ENCODE measurements at places on chromosomes 2 and 18.
A peak's percentile ranks its signal among the peaks of the same experiment; 100 is the strongest.

- no peak for DNase-seq
Measured at GRCh38 chr2:23359631-23360567, 25.1 kb upstream of the KLHL29 start.

GRCh38 chr2:33425161-33425560 lies 51.3 kb upstream of the RASGRP3 start:
- DNase-seq: no peak

DNA sequence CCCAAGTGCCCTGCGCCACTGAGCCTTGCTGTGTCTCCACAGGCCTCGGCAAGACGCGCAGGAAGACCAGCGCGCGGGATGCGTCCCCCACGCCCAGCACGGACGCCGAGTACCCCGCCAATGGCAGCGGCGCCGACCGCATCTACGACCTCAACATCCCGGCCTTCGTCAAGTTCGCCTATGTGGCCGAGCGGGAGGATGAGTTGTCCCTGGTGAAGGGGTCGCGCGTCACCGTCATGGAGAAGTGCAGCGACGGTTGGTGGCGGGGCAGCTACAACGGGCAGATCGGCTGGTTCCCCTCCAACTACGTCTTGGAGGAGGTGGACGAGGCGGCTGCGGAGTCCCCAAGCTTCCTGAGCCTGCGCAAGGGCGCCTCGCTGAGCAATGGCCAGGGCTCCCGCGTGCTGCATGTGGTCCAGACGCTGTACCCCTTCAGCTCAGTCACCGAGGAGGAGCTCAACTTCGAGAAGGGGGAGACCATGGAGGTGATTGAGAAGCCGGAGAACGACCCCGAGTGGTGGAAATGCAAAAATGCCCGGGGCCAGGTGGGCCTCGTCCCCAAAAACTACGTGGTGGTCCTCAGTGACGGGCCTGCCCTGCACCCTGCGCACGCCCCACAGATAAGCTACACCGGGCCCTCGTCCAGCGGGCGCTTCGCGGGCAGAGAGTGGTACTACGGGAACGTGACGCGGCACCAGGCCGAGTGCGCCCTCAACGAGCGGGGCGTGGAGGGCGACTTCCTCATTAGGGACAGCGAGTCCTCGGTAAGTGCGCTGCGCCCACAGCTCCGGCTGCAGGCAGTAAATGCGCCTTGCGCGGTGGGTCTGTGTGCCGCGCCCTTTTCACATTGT lies 136.8 kb downstream of the NCK2 start:
- DNase-seq: no peak

DNA sequence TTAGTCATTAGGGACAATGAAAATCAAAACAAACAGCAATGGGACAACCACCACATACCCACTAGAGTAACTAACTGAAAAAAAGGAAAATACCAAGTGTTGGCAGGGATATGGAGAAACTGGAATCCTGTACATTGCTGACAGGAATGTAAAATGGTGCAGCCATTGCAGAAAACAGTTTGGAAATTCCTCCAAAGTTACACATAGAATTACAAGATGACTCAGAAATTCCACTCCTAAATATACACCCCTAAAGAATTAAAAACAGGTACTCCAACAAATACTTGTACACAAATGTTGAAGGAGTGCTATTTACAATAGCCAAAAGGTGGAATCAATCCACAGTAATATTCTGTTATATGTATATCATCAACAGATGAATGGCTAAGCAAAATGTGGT lies 110.9 kb downstream of the ROCK1 start:
- peak; percentile 43 for DNase-seq

DNA sequence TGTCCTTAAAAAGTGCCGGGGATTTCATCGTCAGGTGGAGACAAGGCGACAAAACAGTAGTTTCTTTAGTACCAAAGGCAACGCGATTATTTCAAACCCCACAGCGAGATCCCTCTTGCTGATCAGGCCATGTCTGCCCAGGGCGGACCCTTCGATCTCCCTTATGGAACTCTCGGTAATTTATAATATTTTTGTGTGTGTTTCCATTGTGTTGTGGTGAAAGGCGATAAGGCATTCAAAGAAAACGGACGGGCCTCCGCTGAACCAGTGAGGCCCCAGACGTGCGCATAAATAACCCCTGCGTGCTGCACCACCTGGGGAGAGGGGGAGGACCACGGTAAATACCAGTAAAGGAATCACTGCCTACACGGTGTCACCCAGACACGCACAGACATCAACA lies 1.4 kb upstream of the GAD1 start:
- DNase-seq: no peak

DNA sequence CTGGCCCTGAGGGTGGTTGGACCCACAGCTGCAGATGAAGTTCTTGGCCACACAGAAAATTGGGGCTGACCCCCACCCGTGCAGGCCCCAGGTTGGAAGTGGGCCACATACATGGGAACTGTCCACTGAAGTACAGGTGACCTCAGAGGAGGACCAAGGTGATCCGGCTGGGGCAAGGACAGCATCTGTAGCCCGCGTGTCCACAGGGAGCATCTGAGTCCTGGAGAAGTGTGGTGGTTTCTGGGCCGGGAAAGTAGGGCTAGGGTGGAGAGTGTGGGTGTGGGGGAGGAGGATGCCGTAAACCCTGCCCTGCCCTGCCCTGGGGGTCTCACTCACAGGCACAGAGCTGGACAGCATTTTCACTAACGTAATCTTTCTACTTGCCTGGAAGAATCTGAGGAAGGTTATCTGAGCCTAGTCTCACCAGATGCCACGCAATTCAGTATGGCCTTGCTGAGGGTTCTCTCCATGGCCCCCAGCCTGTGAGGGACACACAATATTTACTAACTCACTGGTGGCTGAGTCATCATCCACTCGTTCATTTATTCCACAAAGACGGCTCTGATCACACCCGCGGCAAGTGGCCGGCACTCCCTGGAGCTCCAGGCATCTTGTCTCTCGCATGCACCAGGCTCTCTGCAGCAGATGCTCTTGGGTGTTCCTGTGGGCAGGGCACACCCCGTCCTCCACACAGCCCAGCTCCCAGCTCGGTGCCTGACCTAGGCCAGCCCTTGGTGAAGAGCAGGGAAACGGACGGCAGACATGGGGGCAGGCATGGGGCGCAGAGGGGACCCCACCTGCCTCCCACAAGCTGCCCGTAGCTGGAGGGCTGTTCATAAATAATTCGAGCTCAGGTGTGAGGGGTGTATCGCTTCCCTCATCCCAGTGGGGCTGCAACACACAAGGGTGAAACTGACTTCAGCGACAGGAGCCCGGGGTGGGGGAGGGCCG lies 51.2 kb downstream of the INHBB start:
- DNase-seq: peak; percentile 34

- DNase-seq: no peak
Measured at GRCh38 chr2:189951791-189952535, 110.6 kb downstream of the MSTN start.

DNA sequence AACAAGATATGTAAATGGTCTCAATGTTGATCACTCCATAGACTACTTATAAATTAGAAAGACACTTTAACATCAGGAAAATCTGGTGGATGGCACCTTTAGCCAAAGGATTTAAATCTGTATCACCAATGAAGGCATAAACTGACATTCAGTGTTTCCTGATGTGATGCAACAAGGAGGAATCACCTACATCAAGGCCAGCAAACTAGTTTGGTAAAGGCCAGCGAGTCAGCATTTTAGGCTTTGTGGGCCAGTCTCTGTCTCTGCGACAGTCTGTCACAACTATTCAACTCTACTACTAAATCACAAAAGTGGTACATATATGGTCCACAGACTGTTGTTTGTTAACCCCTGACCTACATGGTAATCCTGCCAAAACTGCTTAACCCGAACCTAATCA lies 33.3 kb downstream of the C2orf76 start:
- peak; percentile 80 for DNase-seq

DNA sequence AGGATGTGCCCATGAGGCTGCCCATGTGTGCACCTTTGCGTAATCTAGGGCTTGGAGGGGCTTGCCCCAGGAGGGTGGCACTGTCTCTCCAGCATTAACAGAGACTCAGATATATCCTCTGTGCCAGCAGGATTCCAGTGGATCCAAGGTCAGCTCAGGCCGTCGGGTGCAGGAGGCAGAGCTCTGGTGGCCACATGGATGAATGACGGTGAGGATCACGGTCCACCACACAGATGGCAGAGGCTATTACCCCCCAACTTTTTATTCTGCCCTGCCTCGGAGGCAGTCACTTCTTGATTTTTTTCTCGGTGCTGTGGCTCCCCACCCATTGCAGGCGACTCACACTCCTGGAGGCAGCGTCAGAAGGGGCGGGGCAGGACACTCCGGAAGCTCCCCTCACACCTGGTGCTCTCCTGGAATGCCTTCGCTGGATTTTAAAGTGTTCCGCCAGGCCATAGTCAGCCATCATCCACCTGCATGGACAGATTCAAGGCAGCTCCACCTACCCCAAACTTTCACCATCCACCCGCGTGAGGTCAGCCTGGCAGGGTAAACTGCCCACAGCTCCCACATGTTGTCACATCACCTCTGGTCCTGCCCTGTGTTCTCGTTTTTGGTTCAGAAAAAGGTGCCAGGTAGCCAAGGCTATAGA lies 602.9 kb upstream of the RAB6C start:
- no peak for DNase-seq

DNA sequence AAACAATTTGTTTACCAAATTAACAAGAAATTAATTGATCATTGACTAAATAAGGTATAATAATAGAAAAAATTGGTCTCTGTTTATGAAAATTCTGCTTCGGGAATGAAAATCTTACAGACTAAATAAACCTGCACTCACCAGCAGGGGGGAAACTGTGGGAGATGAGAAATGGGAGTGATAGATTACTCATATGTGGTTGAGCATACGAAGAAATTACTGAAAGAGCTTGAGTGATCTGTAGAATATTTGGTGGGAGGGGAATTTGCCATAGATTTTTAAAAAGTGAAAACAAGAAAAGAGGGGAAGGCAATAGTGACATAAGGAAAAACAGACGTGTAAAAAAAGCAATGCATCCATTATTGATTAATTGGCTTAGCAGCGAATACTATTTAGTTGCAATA lies 2.2 kb downstream of the HMSD start:
- DNase-seq: peak; percentile 40

DNA sequence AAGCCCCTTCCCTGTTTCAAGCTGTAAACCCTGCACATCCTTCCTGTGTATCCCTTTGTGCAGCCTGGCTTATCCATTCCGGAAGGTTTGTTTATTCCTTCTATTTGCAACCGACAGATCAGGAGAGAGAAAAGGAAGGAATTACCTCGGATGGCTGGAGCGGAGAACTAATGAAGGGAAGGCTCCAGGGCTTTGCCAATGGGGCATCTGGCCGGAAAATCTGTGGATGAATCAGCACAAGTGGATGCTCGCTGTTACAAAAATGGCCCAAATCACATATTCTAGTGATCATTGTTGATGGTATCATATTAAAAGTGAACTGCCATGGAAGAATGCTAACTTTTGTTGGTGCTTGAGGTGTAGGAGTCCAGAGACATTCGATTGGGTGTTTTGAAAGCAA lies 97.1 kb downstream of the AQP4 start:
- no peak for DNase-seq

DNA sequence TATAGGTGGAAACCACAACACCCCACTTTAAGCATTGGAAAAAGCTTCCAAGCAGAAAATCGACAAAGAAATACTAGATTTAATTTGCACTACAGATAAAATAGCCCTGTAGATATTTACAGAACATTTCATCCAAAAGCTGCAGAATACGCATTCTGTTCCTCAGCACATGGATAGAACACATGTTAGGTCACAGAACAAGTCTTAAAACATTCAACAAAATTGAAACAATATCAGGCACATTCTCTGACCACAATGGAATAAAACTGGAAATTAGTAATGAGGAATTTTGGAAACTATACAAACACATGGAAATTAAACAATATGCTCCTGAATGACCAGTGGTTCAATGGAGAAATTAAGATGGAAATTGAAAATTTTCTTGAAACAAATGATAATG lies 27.8 kb upstream of the XDH start:
- no peak for DNase-seq

DNA sequence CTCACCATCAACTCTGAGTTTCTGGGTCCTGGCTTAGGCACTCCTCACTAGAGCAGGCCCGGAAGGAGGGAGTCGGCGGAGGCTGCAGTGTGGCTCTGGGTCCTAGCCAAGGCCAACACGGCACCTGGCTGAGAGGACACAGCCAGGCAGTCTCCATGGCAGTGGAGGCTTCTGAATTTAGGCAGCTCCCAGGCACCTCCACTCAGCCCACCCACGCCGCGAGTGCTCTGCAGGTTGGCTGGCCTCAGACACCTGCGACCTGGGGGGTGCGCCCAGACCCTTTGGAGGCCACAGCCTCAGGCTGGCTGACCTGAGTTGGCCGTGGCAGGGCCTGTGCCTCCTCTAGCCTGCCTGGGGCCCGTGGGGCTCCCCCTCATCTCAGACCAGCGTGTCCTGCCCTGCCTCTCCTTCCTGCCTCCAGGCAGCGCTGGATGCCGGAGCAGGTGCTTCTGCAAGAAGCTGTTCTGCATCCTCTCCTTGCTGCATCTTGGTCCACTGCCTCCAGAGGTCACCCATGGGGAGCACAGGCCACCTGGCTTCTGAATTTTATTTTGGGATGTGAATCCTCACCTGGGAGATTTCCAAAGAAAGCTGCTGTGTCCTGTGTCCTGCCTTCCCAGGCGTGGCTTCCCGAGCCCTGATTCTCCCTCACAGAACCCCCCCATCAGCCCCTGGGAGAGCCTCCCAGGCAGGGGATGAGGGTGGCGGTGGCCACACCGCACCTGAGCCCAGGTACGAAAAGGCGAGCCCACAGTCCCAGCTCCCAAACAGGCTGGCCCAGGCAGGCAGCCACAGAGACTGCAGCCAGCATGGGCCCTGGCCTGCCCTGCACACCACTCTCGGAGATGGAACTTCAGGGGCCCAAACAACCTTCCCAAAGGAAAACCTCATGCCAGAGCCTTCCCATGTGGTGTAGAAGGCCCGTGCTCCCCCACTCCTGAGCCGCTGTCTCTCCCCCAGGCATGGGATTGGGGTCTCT lies 23.4 kb downstream of the AQP12A start:
- no peak for DNase-seq

DNA sequence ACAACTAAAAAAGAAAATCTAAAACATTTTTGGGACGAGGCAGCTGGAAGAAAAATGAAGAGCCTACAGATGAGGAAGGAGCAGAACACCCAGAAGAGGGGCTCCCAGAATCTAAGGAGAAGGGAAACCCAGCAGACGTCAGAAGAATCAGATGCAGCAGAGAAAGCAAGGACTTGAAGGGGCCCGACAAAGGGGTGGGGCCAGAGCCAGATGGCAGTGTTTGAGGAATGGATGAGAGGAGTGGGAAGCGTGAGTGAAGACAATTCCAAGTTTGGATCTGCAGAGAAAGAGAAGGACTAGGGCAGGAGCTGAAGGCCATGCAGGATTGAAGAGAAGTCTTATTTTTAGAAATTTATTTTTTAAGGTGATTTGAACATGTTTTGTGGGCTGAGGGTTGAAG lies 19.3 kb downstream of the PTMA start:
- no peak for DNase-seq

DNA sequence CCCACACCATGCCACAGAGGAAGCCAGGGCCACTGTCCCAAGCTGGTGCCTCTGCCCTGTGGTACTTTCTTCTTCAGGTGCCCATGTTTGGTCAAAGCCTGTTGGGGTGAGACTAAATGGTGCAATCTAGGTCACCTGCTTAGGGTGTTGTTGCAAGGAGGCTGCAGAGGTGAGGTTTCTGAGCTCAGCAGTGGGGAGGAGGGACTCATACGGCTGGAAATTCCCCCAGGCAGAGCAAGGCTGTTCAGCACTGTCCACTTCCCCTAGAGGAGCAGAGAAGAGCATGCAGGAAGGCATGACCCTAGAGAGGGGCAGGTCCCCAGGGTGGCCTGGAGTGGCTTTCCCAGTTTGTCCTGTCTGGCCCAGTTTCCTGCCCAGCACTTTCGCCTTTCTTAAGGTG lies 211.0 kb downstream of the HAUS1 start:
- DNase-seq: no peak

Data from epithelial cell of esophagus (primary cell).